Activated T-cell treated with anti-CD3 and anti-CD28 coated beads, Interleukin-2, amount 50 U/mL, for 1 hour (primary cell): ENCODE measurements at places on chromosomes 3 and 15.

DNA sequence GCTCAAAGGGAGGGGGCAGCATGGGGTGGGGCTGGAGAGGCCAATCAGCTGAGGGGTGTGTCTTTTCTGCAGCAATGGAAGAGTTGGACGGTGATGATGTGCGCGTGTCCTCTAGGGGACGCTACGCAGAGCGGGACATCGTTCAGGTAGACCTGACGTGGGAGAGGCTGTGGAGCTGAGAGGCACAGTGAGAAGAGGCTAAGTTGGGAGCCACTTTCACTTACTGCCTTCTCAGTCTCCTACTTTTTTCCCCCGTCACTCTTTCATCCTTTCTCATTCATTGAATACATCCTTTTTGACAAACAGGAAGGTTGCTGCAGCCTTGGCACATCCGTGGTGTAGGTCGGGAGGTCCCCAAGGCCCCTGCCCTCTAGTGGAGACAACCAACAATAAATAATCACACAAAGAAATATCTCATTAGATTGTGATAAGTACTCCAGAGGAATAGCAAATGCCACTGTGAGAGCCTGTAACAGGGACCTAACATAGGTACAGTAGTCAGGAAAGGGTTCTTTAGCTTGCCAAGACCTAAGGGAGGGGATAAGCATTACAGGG is 4.4 kb upstream of the BRPF1 start:
- peak; percentile 59 for DNase-seq

- DNase-seq = no peak
Observed at GRCh38 chr3:23916152-23916885, 471 bp downstream of the NKIRAS1 start.

DNA sequence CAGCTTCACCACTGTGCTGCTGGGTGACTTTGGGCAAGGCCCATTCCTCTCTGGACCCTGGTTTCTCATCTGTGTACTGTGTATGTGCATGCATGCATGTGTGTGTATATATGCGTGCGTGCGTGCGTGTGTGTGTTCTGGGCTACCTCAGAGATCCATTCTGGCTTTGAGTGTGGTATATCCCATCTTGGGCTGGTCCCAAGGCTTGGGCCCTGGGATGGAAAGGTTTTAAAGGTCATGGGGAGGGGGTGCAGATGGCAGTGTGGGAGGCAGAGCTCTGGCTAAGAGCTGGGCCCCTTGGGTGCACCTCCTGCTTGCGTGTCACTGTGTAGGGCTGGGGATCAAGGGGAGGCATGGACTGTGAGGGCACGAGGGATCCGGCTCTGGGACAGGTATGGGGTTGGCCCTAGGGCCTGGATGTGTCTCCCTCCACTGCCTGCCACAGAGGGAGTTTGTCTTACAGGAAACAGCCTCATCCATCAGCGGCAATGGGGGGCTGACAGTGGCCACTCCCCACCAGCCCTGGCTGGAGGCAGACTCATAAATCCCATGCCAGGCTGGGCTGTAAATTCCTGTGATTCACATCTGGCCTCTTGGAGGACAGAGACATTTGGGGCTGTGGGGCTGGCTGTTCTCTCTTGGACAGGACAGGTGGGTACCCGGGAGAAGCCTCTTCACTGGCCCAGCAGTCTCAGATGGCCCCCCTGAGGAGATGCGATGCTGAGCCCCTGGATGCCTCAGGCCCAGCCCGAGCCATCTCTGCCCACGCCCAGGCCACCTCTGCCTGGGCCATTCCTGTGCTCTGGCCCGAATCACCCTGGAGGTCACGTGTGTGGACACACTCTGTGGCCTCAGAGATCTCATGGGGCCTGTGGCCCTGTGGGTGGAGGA is 21.4 kb upstream of the CSPG4 start:
- no peak for DNase-seq

GRCh38 chr3:71690341-71690841 is 34.8 kb downstream of the EIF4E3 start:
- DNase-seq = no peak

GRCh38 chr3:177251755-177252154 is 54.5 kb upstream of the TBL1XR1 start:
- DNase-seq = no peak

GRCh38 chr15:90838139-90838538 is 30.2 kb upstream of the FURIN start:
- peak; percentile 89 for DNase-seq

GRCh38 chr15:70268698-70269251 is 171.1 kb upstream of the TLE3 start:
- DNase-seq = no peak

- no peak for DNase-seq
Observed at GRCh38 chr3:87367736-87368135, 91.4 kb upstream of the POU1F1 start.

DNA sequence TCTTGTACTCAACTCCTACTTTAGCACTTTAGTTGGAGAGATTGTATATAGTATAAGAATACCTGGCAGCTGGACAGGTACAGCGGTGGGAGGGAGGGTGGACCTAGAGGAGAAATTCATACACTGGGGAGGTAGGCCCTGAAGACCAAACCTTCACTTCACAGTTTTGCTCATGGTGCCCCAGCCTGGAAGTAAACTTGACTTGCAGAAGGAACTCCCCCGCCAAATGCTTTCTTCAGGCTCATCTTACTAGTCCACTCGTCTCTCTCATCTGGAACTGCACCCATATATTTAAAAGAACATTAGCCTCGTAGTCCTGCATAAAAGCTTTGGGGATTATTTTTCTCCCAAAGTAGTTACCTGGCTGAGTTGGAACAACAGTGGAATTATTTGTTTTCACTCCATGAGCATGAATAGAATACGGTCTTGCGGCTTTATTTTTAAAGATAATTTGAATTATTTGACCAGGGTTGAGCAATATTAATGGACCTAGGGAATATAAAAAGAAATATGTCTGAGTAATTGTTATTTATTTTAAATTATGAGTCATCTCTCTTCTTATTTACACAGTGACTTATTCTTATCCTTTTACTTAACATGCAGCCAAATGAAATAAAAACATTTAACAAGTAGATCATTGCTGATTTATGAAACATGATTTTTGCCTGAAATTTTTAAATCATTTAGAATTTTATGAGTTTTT is 25.5 kb upstream of the CP start:
- no peak for DNase-seq

- DNase-seq = no peak
Observed at GRCh38 chr3:48848816-48849515, 1.3 kb upstream of the PRKAR2A start.

DNA sequence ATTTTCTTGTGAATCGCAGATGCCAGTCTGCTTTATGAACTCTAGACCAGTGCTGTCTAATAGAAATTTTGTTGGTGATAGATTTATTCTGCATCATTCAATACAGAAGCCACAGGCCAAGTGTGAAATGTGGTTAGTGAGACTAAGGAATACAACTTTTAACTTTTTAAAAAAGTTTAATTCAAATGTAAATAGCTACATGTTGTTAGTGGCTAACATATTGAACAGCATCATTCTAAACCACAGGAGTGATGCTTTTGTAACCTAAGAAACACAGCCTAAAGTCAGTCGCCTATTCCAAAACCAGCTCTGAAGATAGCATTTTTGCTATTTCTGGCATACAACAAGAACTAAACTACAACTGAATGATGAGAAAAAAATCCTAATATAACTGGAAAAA is 164.8 kb upstream of the CBLB start:
- DNase-seq = no peak

DNA sequence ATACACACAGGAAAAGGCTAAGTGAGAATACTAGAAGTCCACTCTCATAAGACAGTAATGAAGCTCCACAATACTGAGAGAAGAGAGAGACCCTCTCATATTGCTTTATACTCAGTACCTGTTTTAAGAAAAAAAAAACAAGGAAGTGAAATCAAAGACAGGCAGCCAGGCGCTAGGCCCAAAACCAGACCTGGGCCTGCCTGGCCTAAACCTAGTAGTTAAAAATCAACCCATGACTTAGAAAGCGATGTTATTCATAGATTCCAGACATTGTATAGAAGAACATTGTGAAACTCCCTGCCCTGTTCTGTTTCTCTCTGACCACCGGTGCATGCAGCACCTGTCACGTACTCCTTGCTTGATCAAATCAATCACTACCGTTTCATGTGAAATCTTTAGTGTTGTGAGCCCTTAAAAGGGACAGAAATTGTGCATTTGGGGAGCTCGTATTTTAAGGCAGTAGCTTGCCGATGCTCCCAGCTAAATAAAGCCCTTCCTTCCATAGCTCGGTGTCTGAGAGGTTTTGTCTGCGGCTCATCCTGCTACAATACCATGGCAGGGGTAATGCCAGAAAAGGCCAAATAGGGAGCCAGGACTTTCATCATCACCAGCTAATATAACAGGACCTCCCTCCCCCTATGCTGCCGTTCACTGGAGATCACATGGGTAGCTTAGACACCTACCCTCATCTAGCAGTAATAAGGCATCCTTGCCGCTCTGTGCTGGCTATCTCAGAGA is 1294.1 kb downstream of the NSUN3 start:
- DNase-seq = no peak

GRCh38 chr15:48063411-48063985 is 57.3 kb upstream of the SLC24A5 start:
- DNase-seq = no peak

- DNase-seq = no peak
Observed at GRCh38 chr3:169563775-169564059, 99.8 kb downstream of the MECOM start.

- DNase-seq = no peak
Observed at GRCh38 chr15:22799902-22800301, 13.5 kb downstream of the NIPA1 start.

DNA sequence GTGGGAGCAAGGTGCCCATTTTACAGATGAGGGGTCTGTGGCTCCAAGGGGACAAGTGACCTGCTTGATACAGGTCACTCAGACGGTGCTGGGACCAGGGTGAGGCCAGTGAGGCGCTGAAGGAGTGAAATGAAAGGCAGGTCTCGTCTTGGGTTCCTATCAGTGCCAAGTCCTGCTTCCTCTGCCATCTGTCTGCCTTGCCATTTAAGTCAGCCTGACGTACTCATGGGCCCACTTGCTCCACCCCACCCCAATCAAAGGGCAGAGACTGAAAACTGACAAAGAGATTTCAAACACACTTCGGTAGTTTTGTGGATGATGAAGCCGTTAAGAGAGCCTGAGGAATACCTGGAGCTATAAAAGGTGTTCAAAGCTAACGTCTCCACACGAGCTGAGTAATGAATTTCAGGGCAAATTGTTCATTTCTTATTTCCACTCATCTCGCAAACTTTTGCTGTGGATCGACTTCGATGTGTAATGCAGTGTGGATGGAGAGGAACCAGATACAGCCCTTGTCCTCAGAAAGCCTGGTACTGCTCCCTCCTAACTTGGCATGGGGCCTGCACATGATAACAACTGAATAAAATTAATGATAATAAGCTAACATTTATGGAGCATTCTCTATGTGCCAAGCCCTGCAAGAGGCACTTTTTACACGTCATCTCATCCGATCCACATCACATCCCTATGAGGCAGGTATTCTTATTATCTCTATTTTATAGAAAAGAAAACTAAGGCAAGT is 36.6 kb downstream of the ATP2B2 start:
- DNase-seq = no peak

GRCh38 chr3:81394651-81395524 is 366.6 kb downstream of the GBE1 start:
- DNase-seq = no peak

DNA sequence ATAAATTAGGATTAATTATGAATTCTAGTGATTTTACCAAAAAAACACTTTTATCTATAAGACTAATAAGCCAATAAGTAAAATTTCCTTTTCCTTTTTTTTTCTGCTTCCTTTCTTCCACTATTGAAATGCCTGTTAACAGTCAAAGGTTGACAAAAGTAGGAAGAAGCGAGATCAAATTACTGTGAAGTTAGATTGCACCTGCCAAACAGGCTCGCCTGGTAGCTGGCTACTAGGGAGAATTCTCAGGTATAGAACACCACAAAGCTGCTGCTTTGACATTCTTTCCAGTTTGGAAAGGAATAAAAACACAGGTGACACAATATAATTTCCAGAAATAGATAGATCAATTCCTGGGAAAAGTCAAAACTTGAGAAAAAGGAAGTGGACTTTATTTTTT is 749.0 kb downstream of the NSUN3 start:
- no peak for DNase-seq

DNA sequence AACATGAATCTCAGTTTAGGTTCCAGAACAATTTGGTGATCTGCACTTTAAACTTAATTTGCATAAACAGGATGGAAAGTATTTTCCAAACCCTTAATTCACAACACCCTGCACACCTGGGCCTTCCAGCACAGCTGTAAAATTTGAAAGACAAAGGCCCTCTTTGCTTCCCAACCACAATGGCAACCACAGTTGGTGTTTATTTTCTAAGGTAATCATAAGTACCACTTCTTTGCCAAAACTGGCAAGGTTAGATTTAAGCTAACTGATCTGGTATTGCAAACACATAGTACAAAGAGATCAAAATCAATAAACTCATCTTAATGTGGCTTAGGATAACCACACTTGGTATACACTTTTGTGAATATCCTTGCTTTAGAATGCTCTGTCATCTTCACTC is 4.1 kb downstream of the LRIG1 start:
- DNase-seq = no peak

GRCh38 chr15:66063147-66063546 is 190.4 kb downstream of the MEGF11 start:
- no peak for DNase-seq

DNA sequence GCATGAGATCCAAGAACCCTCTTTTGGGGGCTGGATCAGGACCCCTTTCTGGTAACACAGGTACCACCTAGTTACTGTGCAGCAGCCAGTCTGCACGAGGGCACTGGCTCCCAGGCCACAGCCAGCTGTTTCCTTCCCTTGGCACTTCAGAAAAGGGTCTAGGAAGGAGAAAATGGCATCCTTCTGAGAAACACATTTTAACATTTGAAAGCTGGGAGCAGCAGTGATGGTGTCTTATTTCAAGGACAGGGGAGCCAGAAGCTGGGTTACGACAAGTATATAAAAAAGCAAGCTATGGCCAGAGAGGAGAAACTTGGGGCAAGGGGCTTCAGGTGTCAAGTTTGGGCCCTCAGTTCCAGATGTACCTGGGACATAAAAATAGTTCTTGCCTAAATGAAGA is 282.8 kb downstream of the CTNNB1 start:
- DNase-seq = no peak

DNA sequence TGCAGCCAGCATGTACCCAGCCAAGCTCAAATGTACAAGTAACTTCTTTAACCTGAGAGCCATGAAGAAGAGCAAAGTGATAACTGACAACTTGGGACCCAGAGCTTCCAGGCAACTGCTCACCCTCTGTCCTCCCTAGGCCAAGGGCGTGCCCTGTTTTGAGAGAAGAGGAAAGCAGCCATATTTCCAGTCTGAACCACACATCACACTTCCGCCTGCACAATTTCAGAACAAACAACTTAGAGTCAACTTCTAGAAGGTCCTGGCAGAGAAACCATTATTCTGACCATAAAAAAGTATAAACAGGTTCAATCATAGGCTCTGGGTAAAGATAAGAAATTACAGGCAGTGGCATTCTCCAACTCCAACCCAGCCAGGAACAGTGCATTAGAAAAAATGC is 50.1 kb downstream of the ITGB5 start:
- no peak for DNase-seq

GRCh38 chr15:39642011-39642640 is 61.2 kb downstream of the THBS1 start:
- no peak for DNase-seq
